ENCODE measurements at places on chromosomes 12 and 14. TPM values are rescaled to one million over a fixed set of nuclear protein-coding genes. Genes with fewer than 3 reads are reported as not detected.

- DNase-seq, result peak; percentile 54
Observed at GRCh38 chr14:95389471-95390011, 69.8 kb upstream of the CLMN start.

MGP gene
- not detected for total RNA-seq

DNA sequence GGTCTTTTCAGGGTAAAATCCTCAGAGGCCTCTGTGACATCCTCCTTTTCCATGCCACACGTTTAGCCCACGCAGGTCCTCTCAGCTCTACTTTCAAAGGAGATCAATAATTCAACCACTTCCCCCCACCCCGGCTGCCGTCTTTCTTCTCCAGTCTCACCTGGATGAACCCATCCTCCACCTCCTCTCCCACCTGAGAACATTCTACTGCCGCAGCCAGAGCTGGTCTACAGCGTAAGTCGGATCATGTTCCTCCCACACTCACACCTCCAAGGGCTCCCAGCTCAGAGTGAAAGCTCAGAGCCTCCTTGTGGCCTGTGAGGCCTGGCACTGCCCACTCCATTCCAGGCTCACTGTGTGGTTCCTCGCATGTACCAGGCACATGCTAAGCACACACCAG lies 246.6 kb downstream of the CHST11 start:
- DNase-seq, result no peak

GARIN6 gene
- not detected for total RNA-seq

- peak; percentile 35 for DNase-seq
Observed at GRCh38 chr14:29643433-29644211, 284.0 kb downstream of the PRKD1 start.

Data from myocyte (in vitro differentiated cells).